Stimulated activated CD4-positive, alpha-beta T cell treated with anti-CD3 and anti-CD28 coated beads, Interleukin-15, amount 100 ng/mL, for 48 hours (primary cell): ENCODE measurements at places on chromosomes 1 and 21.
A peak's percentile ranks its signal among the peaks of the same experiment; 100 is the strongest.

DNA sequence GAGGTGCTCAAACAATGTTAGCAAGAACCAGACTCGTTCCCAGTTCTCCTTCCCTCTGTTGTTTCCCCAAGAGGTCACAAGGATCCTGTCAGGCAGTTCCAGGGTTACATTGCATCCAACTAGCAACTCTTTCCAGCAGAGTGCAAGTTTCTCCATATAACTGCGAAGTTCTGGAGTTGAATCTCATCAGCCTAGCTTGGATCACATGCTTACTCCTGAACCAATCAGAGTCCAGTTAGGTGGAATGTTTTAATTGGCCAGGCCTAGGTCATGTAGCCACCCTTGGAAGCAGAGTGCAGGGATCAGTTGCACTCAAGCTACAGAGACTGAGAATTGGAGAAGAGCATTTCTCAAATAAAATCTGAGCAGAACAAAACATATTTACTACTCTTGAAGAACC lies 15.9 kb upstream of the PIK3R3 start:
- DNase-seq = no peak

DNA sequence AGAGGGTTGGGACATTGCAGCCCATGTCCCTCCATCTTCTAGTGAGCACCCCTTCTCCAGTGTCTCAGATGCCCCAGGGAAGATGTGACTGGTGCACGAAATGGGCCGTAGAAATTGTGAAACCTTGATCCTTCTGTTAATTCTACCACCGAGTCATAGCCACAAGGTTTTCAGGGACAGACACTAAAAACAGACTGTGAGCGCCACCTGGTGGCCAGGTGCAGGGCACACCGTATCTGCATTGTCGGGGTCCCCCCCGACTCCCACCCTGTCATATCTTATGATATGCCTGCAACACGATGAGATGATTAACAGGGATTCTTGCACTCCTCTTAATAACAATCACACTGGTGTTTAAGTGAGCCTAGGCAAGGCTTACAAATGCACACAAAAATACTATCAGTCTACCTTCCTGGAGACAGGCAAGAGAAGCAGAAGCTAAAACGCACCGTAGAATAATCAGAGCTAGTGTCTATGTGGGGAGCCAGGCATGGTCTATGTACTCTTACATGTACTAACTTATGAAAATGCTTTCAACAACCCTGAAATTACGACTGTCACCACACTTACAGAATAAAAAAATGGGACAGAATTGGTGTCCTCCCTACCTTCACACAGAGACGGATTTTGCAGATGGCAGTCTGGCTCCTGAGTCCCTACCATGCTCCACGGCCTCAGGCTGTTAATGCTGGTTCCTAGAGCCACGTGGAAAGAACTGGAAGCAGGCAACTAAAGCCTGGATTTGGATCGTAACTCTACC lies 57.9 kb downstream of the FHAD1 start:
- DNase-seq = peak; percentile 64

DNA sequence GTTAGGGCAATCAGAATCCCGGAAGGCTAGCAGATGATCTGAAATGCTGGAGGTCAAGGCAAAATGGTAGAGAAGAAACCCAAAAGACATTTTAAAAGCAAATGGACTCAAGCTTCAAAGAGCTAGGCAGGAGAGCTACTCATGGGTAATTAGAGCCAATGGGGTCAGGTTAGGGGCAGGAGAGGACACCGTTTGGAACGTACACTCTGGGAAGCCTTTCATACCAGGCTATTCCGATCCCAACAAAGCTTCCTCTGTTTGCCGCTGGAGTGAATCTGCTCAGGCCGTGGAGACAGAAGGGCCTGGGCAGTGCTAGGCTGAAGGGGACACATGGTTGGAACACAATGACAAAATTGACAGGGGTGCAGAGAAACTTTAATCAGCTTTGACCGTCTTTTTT lies 346.6 kb downstream of the RPS6KC1 start:
- DNase-seq = no peak

GRCh38 chr1:229420765-229421164 lies 13.1 kb downstream of the ACTA1 start:
- no peak for DNase-seq

DNA sequence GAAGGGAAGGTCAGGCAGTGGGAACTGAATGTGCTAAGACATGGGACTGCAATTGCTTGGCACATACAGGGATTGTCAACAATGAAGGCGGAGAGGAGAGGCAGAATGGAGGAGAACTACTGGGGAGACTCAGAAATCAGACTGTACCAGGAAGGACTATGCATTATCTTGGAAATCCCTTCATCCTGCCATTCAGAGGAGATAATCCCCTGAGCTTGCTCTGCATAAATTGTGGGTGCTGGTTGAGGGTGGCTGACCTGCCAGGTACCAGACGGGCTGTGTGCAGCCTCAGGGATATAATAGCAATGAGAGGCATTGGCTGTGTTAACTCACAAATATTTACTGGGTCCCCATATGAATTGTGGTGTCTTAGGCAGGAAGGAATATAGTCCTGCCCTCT lies 5.0 kb upstream of the TRABD2B start:
- DNase-seq = no peak

DNA sequence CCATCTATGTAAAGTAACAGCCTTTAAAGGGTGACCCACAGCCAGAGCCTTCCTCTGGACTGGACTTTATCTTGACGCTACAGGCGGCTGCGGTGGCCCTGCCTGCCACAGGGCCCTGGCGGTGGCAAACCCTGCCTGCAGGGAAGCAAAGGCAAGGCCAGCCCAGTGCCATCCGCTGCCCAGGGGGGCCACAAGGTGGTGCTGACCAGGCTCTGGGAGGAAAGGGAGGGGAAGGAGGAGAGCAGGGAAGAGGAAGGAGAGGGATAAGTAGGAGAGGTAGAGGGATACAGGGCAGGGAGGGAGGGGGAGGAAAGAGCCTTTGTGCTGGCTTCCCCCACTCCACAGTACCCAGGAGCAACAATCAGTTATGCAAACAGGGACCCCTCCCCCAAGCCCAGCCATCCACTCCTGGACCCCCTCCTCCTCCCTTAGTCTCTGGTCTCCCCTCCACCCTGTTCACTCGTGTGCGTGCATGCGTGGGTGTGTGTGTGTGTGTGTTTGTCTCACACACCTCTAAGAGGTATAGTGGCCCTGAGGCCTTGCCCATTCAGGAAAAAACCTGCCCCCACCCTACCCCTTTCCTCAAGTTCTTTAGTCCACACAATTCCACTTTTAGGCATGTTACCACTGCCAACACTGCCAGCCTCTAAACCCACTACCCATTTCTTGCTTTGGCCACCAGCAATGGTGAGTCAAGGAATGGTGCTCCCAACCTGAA lies 30.3 kb downstream of the SSBP3 start:
- no peak for DNase-seq

DNA sequence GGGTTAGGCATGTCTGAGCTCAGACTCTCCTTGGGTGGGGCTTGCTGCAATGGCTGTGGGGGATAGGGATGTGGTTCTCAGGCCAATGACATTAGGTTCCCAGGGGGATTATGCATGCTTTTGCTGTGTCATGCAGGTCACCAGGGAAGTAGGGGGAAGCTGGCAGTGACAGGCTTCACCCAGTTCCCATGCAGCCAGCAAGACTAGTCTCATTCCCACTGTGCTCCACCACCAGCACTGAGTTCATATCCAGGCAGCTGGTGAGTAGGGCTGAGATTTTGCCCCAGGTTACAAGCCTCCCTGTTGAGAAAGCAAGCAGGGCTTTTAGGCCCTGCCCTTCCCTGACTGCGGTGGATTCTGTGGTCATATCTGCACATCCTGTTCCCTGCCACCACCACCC lies 32.1 kb upstream of the PLA2G5 start:
- DNase-seq = no peak

DNA sequence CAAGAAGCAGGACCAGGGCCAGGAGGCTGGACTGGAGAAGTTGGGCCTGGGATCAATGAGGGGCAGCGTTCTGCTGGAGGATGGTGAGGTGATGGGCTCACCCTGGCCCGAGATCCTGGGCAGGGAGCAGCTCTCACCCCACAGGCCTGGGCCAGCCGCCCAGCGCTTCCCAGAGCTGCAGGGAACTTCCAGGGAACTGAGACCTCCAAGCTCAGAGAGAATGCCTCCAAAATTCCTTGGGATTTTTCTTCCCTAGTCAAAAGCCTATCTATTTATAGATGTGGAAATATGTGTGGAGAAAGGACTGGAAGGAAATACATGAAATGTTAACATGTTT lies 121.2 kb downstream of the SPSB1 start:
- no peak for DNase-seq

GRCh38 chr1:159828581-159829272 lies 2.1 kb downstream of the SLAMF8 start:
- DNase-seq = no peak

DNA sequence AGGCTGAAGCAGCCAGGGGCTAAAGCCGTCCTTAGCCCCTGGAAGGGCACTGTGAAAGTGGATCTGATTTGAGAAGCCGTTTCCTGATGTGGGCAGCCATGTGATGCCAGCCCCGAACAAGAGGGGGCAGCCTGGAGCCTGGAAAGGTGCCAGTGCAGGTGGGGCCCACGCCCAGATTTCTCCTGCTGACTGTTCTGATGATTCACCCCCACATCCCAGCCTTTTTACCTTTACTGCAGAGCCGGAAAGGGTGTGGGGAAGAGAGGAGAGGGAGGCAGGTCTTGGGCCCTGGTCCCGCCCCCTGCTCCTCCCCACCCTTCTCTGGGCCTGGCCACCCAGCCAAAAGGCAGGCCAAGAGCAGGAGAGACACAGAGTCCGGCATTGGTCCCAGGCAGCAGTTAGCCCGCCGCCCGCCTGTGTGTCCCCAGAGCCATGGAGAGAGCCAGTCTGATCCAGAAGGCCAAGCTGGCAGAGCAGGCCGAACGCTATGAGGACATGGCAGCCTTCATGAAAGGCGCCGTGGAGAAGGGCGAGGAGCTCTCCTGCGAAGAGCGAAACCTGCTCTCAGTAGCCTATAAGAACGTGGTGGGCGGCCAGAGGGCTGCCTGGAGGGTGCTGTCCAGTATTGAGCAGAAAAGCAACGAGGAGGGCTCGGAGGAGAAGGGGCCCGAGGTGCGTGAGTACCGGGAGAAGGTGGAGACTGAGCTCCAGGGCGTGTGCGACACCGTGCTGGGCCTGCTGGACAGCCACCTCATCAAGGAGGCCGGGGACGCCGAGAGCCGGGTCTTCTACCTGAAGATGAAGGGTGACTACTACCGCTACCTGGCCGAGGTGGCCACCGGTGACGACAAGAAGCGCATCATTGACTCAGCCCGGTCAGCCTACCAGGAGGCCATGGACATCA lies at the start of gene SFN:
Gene SFN (plus strand): TSS at position 369 of the 904 bp plus-strand sequence. CDS start 64 bp downstream, at position 433.
- DNase-seq = peak; percentile 33

- DNase-seq = no peak
These were observed 55.0 kb upstream of the SYT6 start for GRCh38 chr1:114208714-114209113.

DNA sequence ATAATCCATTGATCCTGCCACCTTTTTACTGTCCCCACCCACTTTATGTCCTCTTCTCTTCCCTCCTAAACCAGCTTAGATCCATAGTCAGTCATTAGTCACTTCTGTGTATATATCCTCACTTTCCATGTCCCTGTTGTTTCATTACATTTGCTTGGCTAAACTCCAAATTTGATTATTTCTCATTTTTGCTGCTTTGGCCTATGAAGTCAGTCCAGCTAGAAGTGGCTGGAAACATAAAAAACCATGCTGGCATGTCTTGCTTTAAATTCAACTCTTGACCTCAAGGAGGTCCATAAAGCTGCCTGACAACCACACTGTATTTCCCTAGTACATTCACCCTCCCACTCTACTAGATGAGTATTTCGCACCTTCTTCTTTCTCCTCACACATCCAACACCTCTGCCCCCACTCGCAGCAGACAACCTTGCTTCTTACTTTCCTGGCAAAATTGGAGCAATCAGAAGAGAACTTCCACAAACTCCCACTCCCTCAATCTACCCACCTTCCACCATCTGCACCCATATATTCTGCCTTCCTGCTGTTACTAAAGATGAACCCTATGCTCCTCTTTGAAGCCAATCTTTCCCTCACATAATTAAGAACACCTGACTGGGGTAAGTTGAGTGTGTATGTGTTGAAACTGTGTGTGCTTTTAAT lies 72.1 kb downstream of the ZNF648 start:
- DNase-seq = no peak

DNA sequence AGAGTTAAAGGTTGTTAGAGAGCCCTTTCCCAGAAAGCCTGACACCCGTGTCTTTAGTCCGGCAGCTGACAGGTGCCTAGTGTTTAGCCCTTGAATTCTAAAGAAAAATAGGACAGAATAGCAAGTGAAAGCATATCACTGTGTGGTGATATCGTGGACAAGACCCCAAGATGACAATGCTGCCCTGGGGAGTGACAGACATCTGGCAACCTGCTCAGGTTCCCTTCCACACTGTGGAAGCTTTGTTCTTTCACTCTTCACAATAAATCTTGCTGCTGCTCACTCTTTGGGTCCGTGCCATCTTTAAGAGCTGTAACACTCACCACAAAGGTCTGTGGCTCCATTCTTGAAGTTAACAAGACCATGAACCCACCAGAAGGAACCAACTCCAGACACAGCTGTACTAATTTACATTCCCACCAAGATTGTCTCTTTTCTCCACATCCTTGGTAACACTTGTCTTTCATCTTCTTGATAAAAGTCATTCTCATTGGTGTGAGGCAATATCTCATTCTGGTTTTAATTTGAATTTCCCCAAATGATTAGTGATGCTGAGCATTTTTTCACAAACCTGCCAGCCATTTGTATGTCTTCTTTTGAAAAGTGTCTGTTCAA lies 107.6 kb upstream of the SGIP1 start:
- no peak for DNase-seq

DNA sequence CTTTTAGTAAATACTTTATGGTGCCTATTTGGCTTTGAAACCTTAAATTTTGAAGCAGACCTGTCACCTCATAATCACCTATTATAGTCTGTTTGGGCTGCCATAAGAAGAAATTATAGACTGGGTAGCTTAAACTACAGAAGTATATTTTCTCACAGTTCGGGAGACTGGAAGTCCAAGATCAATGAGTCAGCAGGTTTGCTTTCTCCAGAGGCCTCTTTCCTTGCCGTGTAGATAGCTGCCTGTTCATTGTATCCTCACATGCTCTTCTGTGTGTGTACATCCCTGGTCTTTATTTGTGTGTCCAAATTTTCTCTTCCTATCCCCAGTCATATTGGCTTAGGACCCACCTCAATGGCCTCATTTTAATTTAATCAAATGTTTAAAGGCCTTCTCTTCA lies 518.2 kb downstream of the ADGRL2 start:
- DNase-seq = no peak

GRCh38 chr1:213393860-213394259 lies 342.8 kb downstream of the RPS6KC1 start:
- no peak for DNase-seq

- DNase-seq = no peak
These were observed 27.7 kb downstream of the CD34 start for GRCh38 chr1:207883104-207883651.

GRCh38 chr1:6984986-6985385 lies 199.7 kb downstream of the CAMTA1 start:
- no peak for DNase-seq

- no peak for DNase-seq
These were observed 31.5 kb upstream of the KCNN3 start for GRCh38 chr1:154901591-154901990.

- no peak for DNase-seq
These were observed 500 bp upstream of the DOCK7 start for GRCh38 chr1:62688687-62689085.

DNA sequence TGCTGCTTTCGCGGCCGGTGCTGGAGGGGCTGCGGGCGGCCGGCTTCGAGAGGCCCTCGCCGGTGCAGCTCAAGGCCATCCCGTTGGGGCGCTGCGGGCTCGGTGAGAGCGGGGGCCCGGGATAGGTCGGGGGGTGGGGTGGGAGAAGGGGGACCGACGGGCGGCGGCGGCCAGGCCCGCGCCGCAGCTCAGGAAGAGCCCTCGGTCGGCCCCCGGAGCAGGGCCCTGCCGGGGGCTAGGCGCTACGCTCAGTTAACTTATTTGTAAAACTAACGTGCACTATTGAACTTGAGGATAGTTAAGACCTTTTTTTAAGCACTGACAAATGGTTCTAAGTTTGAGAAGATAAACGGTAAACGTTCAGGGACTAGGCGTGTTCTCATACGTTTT lies 418 bp downstream of the DDX20 start:
- DNase-seq = no peak
